ENCODE measurements at places on chromosomes 5 and 9.

DNA sequence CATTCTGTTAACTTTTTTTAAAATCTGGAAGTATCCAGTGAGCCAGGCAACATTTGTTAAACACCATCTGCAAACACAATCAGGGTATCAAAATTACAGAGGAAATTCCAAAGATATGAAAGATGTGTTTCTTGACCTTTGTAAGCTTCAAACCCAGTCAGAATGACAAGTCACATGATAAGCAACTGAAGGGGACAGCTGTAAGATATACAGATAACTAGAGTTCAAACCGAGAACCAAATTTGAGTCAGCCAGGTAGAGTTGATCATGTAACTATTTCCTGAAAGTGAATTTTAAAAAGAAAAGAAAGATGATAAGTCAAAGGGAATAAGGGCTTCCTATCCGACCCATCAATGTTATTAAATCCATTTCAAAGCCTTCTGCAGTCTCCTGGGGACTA is 196.2 kb downstream of the DEPDC1B start:
- no peak for DNase-seq

DNA sequence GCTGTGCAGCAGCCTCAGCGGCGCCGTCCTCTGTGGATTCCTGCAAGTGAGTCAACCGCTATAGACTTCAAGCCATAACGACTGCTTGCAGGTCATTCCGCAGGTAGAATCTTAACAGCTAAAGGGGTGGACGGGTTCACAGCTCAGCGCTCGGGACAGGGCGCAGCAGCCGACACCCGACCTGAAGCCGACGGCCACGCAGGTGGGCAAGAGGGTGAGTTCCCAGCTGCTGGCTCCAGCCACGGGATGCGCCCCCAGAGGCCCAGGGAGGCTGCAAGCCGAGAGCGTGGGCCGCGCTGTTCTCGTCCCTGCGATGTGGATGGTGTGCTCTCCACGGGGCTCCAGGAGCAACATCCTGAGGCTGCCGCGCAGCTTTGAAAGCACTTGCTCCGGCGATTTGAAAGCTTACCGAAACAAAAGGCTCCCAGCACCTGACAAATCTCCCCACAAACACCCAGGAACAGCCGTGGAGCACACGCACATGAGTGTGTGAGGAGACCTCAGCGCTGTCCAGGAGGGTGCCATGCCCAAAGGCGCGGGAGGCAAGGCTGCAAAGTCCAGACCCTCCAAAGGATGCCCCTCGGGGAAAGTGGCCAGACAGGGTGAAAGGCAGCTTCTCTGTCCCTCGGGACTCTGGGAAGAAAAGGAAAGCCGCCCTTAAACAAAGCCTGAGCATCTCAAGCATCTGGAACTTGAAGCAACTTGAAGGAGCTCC is 48.7 kb downstream of the EXD3 start:
- no peak for DNase-seq

GRCh38 chr5:41637869-41638268 is 127.5 kb upstream of the PLCXD3 start:
- DNase-seq, result no peak

GRCh38 chr9:127184641-127185040 is 62.2 kb upstream of the ANGPTL2 start:
- DNase-seq, result no peak

- peak; percentile 8 for DNase-seq
These were observed 32.2 kb downstream of the NDUFA8 start for GRCh38 chr9:122127396-122127798.

DNA sequence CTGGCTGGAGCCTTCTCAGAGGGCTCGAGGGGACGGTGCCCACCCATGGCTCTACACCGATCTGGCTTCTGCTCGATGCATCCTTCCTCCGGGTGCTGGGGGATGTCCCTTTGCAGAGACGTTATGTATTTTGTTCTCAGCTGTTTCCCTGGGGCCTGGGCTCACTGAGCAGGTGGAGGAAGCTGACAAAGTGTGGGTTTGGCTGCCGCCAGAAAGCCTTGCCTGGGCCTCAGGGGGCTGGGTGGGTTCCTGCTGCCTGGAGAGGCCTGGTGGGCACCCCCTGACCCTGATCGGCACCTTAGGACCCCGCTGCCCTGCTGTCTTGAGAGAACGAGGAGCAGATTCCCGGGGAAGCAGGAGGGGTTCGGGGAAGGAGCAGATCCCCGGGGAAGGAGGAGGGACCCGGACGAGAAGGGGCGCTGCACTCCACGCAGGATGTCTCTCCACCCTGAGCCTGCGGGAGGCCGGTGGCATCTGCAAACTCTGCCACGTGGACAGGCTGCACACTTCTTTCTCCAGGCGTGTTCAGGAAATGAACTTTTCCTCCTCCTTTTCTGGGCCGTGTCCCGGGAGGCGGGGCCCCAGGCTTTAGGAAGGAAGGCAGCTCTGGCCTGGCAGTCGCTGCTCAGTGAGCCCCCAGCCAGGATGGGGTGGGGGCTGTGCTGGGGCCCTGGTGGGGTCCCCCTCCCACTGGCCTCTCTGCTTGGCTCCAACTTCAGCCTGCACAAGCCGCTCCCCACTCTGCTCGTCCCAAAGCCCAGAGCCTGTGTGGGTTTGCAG is 148.9 kb downstream of the RXRA start:
- DNase-seq, result no peak

DNA sequence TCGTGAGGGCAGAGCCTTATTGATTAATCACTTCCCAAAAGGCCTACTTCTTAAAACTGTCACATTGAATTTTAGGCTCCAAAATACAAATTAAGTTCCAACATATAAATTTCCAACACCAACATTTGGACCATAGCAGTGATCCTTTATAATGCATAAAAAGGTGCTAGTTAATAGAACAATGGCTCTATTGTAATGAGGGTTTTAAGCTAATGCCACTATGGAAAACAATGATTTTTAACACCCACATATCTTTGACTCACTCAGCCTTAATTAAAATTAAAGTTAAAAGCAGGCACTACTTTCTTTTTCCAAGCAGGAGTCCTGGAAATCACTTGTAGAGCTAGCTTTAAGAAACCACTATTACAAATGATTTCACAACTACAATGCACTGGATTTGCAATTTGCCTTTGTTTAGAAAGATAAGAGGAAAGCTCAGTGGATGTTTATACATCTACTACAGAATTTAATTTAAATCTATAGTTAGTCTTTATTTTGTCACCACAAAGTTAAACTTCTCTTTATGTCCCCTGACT is 41.8 kb downstream of the DPYSL3 start:
- no peak for DNase-seq

DNA sequence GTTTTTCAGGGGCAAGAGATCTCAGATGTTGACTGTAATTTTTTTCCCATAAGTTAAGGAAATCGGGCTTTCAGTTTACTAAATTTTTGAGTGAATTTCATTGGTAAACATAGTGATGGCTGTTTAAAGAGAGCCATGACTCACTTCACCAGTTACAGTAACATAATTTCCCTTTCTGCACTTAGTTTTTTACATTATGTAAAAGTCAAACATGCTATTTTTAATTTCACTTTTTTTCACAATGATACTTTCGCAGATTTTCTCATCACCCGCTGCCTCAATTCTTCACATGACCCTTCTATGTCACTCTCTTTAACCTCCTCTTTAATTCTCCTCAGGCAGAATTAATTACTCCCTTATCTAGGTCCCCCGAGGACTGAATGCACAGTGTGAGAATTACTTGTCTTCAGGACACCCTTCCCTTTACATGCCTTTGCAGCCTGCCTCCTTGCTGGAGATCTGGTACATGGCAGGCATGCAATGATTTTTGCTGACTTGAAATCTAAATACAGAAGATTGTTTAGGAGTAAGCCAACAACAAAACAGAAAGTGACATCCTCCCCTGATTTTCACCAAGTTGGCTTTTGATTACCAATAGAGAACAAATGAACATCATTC is 217.5 kb upstream of the S1PR3 start:
- no peak for DNase-seq

DNA sequence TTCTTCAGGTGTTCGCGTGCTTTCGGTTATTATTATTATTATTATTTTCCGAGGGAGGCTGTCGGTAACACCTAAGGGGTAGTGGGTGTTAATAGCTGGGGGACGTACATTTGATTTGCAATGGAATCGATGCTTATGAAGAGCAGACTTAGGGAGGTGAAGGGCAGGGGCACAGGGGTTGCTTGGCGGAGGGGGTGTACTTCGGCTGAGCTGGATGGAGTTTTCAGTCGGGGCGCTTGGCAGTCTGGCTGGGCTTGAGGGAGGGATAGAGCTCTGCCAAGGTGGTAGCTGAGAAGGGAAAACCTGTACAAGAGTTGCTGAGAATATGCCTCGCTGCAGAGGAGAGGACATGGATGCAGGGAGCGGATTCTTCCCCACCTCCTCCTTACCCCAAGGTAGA is 617 bp upstream of the PTPRD start:
- DNase-seq, result no peak

GRCh38 chr5:64653766-64654560 is 36.3 kb upstream of the SHISAL2B start:
- DNase-seq, result no peak

- DNase-seq, result no peak
These were observed 60.2 kb downstream of the SMIM23 start for GRCh38 chr5:171845857-171846256.

DNA sequence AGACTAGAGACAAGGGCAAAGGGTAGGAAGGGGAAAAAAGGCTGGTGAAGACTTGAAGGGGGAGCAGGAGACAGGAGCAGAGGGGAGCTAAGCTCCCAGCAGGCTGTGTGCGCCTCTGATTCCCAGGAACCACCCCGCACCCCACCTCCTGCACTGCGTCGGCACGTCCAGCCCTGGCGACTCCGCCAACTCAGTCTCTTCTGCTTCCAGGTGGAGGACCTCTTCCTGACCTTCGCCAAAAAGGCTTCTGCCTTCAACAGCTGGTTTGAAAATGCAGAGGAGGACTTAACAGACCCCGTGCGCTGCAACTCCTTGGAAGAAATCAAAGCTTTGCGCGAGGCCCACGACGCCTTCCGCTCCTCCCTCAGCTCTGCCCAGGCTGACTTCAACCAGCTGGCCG is 30.5 kb downstream of the DYNC2I2 start:
- DNase-seq, result no peak

DNA sequence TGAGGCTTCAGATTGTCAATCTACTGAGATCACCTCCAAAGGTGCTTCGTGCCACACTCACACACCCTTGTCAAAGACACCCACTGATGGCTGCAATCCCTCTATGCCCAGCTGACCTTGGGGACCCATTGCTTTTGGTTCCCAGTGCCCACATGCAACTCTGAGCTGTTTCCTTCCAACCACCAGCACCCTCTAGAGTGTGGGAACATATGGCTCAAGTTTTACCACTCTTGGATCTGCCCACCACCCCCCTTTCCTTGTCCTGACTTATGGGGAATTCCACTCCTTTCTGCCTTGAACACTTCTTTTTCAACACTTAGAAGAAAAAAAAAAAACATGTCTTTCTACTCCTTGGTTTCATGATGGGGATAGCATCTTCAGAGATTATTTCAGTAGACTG is 360.2 kb downstream of the ENC1 start:
- no peak for DNase-seq

DNA sequence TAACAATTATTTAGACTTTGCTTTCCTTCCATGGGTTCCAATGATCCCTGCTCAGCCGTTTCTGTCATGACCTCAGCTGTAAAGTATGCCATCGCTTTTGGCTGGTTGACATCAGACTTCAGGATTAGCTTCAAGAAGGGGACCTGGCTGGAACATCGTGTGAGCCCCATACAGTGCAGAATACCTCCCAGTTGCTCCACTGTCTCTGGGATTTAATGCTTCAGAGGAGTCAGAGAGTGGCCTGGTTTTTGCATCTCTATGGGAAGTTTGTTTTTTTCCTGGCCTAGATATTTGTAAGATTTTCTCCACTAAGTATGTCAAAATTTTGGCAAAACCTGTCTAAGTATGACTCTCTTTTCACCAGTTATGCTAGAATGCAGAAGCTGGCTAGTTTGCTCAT is 216.9 kb downstream of the GABBR2 start:
- DNase-seq, result no peak

- DNase-seq, result no peak
These were observed 17.8 kb upstream of the SHROOM1 start for GRCh38 chr5:132848270-132848669.

GRCh38 chr5:100575815-100576214 is 40.6 kb downstream of the FAM174A start:
- DNase-seq, result no peak

DNA sequence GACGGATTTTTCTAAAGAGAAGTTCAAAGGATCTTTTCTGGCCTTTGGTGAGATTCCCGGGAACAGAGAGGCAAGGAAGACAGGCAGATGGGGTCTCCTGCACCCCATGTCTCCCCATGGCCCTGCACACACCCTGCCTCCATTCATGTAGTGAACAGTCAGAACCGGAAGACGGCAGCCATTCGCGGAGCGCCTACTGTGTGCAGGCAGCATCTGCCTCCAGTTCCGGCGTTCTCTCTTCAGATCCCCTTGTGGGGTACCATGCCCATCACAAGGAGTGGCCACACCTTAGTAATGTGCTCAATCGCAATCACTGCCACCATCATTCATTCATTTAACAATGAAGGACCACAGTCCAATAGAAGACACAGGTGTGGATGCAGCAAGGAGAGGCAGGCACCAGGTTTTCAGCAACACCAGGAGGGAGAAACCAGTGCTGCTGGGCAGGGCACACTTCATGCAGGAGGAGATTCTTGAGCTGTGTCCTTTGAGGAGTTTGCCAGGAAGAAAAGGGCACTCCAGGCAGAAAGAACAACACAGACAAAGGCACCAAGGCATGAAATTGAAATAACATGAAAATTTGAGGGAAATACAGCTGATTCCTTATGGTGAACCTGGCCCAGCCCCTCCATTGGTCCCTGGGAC is 171.5 kb upstream of the PHYKPL start:
- DNase-seq, result no peak

DNA sequence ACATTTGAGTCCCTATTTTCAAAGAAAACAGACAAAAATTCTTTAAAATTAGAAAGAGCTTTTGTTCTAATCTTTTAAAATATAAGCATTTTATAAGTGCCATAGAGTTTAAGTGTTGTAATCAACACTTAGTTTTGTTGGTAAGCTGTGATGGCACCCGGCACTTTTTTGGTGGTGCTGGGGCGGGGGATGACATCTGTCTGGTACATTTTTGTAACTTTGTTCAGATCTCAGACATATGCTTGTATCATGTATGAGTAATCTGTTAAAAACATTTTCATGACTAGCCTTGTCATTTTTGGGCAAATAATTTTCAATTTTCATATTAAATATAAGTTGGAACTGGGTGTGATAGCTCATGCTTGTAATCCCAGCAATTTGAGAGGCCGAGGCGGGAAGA is 51.7 kb downstream of the UBAP1 start:
- no peak for DNase-seq

GRCh38 chr9:6780690-6781089 is 22.9 kb downstream of the KDM4C start:
- no peak for DNase-seq

DNA sequence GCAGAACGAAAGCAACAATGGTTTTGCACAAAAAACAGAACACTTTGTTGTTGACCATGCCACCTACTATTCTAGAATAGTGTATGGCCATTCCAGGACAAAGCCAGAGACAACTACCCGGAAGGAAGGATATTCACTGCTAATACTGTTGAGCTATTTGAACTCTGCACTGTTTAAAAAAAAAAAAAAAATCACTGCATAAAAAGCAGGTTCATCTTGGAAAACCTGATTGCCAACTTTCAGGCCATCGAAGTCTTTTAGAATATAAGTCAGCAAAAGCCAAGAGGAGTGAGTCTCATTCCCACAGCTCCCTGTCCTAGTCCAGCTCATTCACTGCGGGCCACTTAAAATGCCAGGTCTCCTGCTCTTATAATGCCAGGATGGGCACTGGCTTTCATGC is 4.0 kb downstream of the ENC1 start:
- no peak for DNase-seq

Data from stimulated activated CD8-positive, alpha-beta memory T cell treated with anti-CD3 and anti-CD28 coated beads, Interleukin-7, amount 100 ng/mL, for 4 hours (primary cell).